ENCODE measurements at places on chromosomes 6 and 20.

- DNase-seq, result no peak
Measured at GRCh38 chr20:57586370-57586793, 25.5 kb downstream of the PCK1 start.

- no peak for DNase-seq
Measured at GRCh38 chr6:150128425-150128824, 14.4 kb upstream of the PPP1R14C start.

GRCh38 chr6:52164319-52165094 lies 21.7 kb upstream of the IL17A start:
- DNase-seq, result no peak

- DNase-seq, result no peak
Measured at GRCh38 chr6:33983721-33984465, 162.0 kb downstream of the GRM4 start.

Data from CD4-positive, alpha-beta T cell treated with Interleukin-17A for 1 hour (primary cell).